Stimulated activated CD4-positive, alpha-beta T cell treated with anti-CD3 and anti-CD28 coated beads, TNF-alpha, amount 100 ng/mL, for 1 hour (primary cell): ENCODE measurements at places on chromosomes 16 and 17.

DNA sequence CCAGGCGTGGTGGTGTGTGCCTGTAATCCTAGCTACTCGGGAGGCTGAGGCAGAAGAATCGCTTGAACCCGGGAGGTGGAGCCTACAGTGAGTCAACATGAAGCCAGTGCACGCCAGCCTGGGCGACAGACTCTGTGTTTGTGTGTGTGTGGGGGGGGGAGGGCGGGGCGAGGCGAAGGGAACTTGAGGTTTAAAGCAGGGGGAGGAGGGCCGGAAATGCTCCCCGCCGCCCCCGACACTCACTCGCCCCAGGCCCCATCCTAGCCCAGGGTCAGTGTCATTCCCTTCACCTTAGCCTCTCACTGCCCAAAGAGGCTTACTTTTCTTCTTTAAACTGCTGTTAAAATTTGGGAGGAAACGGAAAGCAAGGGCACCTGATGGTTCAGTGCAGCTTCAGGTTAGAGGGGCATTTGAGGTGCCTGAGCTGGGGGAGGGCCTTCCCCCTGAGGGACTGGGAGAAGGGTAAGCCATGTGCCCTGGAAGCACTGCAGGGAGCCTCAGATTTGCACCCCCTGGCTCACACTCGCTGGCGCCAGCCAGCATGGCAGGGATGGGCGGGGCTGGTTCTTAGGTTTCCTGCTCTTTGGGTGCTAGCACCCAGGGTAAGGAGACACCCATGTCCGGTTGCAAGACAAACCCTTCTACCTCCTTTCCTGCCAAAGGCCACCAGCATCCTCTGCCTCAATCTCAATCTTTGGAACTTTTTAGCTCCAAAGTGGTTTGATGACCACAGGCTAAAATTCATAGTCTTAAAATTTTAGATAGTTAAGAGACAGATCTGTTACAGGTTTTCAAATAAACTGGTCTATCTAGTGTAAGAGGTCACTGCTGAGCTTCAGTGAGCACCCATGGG, 2.2 kb upstream of the LIMD2 start:
- peak; percentile 59 for DNase-seq

- DNase-seq: no peak
Observed at GRCh38 chr16:67173808-67174705, 3.7 kb downstream of the NOL3 start.

GRCh38 chr16:89548344-89549006, 12.0 kb upstream of the RPL13 start:
- DNase-seq: no peak

DNA sequence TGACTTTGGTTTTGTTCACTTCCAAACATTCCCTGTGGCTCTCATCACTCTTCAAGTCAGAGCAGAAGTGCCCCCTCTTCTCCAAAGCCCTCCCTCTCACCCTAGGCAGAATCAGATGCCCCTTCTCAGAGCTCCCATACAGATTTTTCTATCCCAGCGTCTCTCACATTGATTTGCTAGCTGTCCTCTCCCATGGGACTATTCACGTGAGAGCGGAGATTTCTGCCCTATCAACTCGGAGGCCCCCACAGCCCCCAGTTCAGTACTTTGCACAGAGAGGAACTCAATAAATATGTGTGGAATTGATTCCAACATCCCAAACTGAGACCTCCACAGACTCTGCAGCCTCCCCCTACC, 182.6 kb downstream of the C16orf78 start:
- no peak for DNase-seq

GRCh38 chr17:40548982-40549685, 16.1 kb downstream of the CCR7 start:
- DNase-seq: no peak

GRCh38 chr16:28182183-28182582, 29.6 kb downstream of the XPO6 start:
- DNase-seq: no peak

DNA sequence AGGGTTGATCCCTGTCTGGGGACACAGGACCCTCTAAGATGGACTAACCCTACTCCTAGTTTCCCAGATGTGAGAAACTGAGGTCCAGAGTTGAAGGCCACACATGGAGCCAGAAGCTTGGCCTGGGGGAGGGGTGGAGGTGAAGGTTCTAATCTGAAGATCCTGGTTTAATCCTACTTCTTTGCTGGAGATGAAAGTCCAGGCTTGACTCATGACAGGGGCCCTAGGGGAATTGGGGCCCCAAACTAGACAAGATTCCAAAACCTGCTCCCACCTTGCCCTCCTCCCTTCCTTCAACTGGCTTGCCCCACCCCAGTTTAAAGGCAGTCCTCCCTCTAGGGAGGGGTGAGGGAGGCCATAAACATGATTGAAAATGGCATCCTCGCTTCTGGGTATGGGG, 21.6 kb downstream of the IGF2BP1 start:
- no peak for DNase-seq

DNA sequence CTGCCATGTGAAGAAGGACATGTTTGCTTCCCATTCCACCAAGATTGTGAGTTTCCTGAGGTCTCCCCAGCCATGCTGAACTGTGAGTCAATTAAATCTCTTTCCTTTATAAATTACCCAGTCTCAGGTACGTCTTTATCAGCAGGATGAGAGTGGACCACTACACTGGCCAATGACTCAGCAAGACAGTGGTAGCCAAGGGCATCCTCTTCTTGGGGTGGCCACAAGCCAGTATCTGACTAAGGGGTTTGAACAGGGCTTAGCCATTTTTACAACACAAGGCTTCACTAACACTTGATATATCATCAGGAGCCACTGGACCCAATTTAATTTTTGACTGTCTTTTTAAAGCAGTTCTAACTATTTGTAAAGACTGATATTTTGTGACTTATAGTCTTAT, 21.1 kb upstream of the KRT24 start:
- DNase-seq: no peak

DNA sequence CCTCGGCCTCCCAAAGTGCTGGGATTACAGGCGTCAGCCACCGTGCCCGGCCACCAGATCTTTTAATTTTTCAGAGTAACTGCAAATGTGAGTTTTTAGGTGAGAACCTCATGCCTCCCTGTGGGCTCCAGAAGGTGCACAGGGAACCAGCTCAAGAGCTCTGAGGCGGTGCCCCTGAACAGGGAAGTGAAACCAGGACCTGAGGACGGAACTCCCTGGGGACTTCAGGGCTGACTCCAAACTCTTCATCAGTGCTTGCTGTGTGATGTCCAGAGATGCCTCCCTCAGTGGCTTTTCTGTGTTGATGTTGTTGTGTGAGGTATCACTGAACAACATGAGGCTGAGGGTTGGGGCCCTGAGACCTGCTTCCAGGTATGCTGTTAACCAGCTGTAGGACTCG, 23.8 kb downstream of the SLC12A3 start:
- no peak for DNase-seq

GRCh38 chr17:1947229-1947742, 77.8 kb downstream of the RTN4RL1 start:
- DNase-seq: no peak

DNA sequence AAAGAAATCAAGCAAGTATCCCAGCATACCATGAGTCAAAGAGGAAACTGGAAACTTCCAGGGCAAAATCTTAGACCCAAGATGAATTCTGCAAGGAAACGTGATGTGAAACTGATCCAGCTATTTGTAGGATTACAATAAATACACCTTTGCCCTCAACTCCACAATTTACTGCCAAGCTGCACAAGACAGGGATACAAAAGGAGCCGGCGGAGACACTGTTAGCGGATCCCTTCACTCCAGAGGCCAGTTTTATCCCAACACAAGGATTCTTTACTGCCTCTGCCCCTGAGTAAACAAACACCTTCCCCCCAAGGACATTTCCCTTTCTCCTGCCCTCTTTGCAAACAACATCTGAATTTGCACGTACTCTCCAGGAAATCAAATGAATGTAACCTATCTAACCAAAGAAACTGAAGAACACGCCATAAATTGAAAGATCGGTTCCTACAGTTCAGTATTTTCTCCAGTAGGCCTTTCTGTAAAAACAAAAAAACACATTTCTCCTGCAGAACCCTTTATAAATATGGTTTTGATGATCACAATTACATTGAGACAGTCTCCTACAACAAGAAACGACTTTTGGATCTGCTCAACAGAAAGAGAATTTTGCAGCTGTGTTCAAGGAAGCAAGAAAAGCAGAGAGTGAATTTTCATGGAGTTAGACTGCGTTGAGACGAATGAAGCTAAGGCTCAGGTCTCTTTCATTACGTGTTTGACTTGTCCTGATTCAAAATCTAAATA, 1.4 kb upstream of the CBX2 start:
- DNase-seq: no peak

DNA sequence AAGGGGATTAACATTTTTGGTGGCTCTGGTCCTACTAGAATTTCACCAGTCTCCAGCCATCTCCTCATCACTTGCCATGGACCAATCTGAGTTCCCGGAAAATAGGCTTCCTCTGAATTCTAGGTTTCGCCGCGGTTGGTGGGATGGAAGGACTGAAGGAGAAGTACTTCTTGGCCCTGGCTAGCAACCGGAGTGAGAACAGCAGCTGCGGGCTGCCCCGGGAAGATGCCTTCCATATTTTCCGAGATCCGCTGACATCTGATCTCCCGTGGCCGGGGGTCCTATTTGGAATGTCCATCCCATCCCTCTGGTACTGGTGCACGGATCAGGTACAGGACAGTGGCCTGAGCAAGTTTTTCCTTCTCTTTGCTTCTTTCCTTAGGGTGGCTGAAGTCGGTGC, 45.0 kb downstream of the SLC5A11 start:
- DNase-seq: no peak

- DNase-seq: peak; percentile 32
Observed at GRCh38 chr17:61416540-61417363, 17.1 kb downstream of the TBX2 start.

GRCh38 chr17:80212511-80212910, 7.6 kb downstream of the SGSH start:
- DNase-seq: no peak
